ENCODE measurements at places on chromosomes 11 and 22.

- no peak for DNase-seq
Observed at GRCh38 chr11:28228196-28228895, 120.2 kb downstream of the METTL15 start.

- no peak for DNase-seq
Observed at GRCh38 chr22:42622061-42622710, 7.5 kb upstream of the POLDIP3 start.

- no peak for DNase-seq
Observed at GRCh38 chr11:959608-960007, 33.9 kb downstream of the AP2A2 start.

- DNase-seq = no peak
Observed at GRCh38 chr11:69797156-69797555, 22.0 kb upstream of the FGF4 start.

- DNase-seq = no peak
Observed at GRCh38 chr11:69110451-69110850, 45.3 kb upstream of the SMIM38 start.
